ENCODE measurements at places on chromosomes 3 and 15. TPM values are rescaled to one million over a fixed set of nuclear protein-coding genes. Genes with fewer than 3 reads are reported as not detected.

Gene GRM7
- not detected for total RNA-seq

Gene KIF15
- 3.8 TPM for total RNA-seq

Gene ZNF660
- total RNA-seq: 3.3 TPM

Gene ERICH6
- total RNA-seq: under 0.01 TPM

Gene VGLL4
- 34.7 TPM for total RNA-seq

- DNase-seq: peak; percentile 74
These were observed 153.4 kb downstream of the GABRG3 start for GRCh38 chr15:27124287-27124871.

GRCh38 chr3:48664929-48665328 is 2.2 kb upstream of the CELSR3 start:
- no peak for DNase-seq

DNA sequence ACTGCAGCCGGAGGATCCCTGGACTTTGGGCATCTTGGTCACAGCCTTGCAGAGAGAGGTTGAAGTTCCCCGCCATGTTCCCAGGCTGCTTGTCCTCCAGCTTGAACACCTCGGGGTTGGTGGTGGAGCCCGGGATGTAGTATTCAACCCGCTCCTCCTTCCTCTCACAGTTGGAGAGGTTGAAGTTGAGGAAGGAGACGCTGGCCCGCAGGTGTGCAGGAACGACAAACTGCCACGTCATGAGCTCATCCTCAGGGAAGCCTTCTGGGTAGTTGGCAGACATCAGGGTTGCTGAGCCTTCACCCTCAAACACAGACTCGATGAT is 35.7 kb downstream of the CDCP1 start:
- DNase-seq: no peak

- peak; percentile 56 for DNase-seq
These were observed 706.1 kb upstream of the GOLIM4 start for GRCh38 chr3:168801794-168802193.

DNA sequence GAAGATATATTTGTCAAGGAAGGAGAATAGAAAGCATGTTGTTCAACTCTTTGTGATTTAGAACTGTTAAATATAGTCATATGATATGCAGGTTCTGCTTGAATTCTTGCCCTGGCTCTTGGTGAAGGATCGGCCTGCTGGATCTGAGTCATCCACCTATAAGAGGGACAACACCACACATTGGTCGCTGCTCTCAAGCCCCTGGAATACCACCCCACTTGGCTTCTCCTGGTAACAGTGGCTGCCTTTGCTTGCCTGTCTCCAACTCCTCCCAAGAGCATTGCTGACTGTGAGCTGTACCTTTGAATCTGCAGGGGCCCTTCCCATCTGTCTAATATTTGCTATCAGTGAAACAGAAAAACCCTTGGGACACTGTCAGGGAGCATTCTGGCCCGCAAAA is 78.9 kb upstream of the DGKG start:
- DNase-seq: no peak

Data from fibroblast of lung (primary cell).